Stimulated activated CD8-positive, alpha-beta memory T cell treated with anti-CD3 and anti-CD28 coated beads, Interleukin-15, amount 100 ng/mL, for 48 hours (primary cell): ENCODE measurements at places on chromosomes 2 and 18.

- DNase-seq = no peak
Measured at GRCh38 chr2:187358531-187358930, 89.5 kb downstream of the CALCRL start.

- DNase-seq = no peak
Measured at GRCh38 chr2:187404431-187405110, 43.5 kb downstream of the CALCRL start.

GRCh38 chr2:118464546-118465265 is 376.4 kb downstream of the INSIG2 start:
- no peak for DNase-seq

GRCh38 chr2:126886211-126886915 is 12.3 kb upstream of the TEX51 start:
- DNase-seq = peak; percentile 42

- DNase-seq = no peak
Measured at GRCh38 chr2:202669841-202670240, 35.1 kb downstream of the FAM117B start.

DNA sequence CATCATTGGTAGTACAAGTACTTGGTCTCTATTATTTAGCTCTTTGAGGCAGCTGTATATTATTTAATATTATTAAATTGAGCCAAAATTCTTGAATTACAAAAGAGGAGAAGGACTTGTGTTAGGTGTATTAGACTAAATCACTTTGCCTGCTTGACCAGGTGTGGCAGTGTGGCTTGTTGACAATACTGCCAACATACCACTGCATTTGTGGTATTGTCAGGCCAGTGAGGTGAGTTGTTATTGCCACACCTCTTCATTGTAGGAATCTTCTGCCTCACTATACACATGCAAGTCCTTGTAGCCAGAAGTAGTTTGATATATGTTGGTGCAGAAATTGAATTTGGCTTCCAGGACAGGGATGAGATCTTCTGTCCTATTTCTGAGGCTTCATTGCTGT is 40.5 kb downstream of the CYP20A1 start:
- DNase-seq = no peak

- no peak for DNase-seq
Measured at GRCh38 chr2:42128721-42129486, 40.2 kb upstream of the EML4 start.

DNA sequence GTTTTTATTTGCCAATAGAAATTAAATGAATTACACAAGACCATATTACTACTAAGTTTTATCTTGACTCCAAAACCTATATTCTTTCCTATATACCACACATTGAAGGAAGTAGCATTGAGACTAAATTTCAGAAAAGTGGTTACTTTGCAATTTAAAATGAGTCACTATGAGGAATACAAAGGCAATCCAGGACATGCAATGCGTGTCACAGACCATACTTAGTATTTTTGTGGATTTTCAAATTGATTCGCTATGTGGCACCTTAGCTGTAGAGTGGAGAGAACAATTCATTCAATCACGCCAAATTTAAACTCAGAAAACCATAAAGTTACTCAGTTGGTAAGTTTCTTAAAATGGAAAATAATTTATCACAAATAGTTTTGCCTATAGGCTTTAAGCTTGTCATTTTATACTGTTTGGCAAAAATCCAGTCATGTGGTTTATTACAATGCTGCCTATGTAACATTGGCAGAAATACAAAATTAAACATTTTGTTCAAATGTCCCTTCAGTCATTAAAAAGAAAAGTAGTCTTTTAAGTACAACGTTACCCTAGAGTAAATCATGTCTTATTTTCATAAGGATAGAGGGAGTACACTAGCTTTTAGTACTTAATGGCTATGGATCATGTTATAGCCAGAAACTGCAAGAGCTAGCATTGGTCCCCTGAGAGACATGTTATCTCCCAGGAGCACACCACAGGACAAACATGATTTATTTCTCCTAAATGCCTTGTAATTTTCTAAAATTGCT is 222.8 kb upstream of the CDH7 start:
- no peak for DNase-seq

- DNase-seq = peak; percentile 58
Measured at GRCh38 chr2:3651691-3652648, 6.0 kb upstream of the ALLC start.

GRCh38 chr2:24022975-24023575 is 13.2 kb downstream of the MFSD2B start:
- no peak for DNase-seq

DNA sequence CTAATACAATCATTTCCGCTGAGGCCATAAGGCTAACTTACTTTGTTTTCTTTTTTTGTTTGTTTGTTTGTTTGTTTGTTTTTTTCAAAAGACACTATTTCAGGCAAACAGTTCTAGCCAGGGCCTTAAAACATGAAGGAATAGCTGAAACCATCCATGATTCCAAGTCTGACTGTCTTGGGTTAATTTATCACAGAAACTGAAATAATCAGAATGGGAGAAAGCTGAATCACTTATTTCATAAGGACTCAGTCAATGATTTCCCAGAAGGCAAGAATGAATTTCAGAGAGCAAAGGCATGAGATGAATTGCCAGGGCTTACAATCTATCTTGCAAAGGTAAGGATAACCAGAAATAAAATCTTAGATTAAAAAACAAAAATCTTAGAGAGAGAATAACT is 1315.1 kb downstream of the SUCLG1 start:
- no peak for DNase-seq

- no peak for DNase-seq
Measured at GRCh38 chr2:217775920-217776503, 226.8 kb downstream of the TNS1 start.

- DNase-seq = no peak
Measured at GRCh38 chr2:82120115-82120514, 1815.6 kb upstream of the LRRTM1 start.

- no peak for DNase-seq
Measured at GRCh38 chr18:59814891-59815290, 84.9 kb upstream of the PMAIP1 start.

GRCh38 chr18:22935431-22935830 is 2.3 kb downstream of the RBBP8 start:
- DNase-seq = no peak

- no peak for DNase-seq
Measured at GRCh38 chr2:234022424-234022823, 28.1 kb upstream of the SPP2 start.

DNA sequence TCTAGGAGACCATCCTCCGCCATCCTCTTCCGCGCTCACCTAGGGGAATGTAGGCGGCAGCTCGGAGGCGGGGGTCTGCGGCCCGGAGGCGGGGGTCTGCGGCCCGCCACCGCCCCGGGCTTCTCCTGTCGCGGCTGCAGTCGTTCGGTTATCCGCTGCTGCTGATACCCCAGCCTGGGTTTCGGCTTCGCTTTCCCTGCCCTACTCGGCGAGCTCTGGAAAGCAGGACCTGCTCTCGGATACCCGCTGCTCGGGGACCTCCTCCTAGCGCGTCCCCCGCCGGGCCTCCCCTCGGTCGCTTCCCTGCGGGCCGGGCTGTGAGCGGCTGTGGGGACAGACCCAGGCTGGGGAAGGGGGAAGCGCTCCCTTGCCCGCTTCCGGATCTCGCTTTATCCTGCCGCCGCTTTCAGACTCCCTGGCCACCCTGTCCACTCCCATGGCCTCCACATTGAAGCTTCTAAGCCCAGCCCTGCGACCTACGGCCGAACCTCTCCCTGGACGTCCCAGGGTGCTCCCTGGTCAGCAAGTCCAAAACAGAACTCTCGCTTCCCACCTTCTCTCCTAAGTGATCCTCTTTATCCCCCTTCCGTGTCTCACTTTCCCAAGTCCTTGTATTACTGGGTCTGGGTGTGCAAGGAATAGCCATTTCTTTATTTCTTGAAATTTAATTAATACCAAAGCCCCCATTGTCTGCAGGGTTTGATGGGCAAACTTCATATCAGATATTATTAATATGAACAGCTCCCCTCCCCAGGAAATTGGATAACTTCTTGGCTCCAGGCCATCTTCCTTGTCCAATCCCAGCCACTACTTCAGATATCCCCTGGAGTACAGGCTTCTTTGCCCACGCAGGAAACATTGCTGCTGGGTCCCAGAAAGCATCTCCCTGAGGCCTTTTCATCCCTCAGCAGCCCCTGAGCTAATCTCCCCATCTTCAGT is 769 bp downstream of the FKBP1B start:
- DNase-seq = no peak

DNA sequence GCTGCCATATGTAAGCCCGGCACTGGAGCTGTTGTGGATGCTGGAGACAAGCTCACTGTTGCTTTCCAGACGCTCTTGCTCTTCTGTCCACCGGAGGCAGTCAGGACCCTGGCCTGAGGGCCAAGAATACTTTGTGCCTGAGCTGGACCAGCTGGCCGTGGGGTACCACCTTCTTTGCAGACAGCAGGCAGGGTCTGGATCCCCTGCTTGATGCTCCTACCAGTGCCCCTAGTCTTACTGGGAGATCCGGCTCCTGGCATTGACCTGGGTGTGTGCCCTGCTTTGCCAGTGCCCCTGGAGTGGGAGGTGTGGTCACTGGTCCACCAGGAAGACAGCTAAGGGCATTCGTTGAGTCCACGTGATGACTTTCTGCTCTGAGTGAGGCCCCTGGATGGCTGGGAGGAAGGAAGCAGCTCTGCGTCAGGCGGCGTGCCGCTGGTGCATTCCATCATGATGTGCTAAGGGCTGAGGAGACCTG is 59.3 kb downstream of the LRRFIP1 start:
- DNase-seq = no peak

DNA sequence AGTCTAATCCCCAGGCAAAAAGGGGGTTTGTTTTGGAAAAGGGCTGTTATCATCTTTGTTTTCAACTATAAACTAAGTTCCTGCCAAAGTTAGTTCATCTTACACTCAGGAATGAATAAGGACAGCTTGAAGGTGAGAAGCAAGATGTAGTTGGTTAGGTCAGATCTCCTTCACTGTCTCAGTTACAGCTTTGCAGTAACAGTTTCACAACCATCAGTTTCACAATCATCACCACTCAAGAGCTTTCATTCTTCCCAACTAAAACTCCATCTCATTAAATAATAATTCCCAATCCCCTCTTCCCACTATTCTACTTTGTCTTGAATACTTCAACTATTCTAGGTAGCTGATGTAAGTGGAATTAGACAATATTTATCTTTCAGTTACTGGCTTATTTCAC is 200.9 kb downstream of the NYAP2 start:
- DNase-seq = no peak

DNA sequence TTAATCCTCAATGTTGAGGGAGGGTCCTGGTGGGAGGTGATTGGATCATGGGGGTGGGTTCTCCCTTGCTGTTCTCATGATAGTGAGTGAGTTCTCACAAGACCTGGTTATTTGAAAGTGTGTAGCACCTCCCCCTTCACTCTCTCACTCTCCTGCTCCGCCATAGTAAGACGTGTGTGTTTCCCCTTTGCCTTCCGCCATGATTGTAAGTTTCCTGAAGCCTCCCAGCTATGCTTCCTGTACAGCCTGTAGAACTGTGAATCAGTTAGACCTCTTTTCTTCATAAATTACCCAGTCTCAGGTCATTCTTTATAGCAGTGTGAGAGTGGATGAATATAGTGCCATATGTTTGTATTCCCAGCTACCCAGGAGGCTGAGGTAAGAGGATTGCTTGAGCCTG is 9.6 kb downstream of the IL1B start:
- no peak for DNase-seq

DNA sequence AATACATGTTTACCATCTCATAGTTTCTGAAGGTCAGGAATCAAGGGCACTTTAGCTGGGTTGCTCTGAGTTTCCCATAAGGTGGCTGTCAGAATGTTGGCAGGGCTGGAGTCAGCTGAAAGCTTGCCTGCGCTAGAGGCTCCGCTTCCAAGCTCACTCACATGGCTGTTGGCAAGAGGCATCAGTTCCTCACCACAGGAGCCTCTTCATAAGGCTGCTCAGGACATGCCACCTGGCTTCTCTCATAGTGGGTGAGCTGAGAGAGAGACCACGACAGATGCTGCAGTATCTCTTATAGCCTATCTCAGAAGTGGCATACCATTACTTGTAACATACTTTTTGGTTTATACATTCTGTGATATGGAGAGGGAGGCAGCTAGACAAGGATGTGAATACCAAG is 7.2 kb downstream of the HADHB start:
- no peak for DNase-seq

GRCh38 chr2:122748552-122749011 is 993.1 kb downstream of the TSN start:
- DNase-seq = no peak

GRCh38 chr2:38269421-38269820 is 107.7 kb downstream of the ATL2 start:
- no peak for DNase-seq

GRCh38 chr18:21117409-21118131 is 6.0 kb upstream of the ROCK1 start:
- no peak for DNase-seq

- no peak for DNase-seq
Measured at GRCh38 chr2:204122425-204122824, 185.9 kb downstream of the ICOS start.

DNA sequence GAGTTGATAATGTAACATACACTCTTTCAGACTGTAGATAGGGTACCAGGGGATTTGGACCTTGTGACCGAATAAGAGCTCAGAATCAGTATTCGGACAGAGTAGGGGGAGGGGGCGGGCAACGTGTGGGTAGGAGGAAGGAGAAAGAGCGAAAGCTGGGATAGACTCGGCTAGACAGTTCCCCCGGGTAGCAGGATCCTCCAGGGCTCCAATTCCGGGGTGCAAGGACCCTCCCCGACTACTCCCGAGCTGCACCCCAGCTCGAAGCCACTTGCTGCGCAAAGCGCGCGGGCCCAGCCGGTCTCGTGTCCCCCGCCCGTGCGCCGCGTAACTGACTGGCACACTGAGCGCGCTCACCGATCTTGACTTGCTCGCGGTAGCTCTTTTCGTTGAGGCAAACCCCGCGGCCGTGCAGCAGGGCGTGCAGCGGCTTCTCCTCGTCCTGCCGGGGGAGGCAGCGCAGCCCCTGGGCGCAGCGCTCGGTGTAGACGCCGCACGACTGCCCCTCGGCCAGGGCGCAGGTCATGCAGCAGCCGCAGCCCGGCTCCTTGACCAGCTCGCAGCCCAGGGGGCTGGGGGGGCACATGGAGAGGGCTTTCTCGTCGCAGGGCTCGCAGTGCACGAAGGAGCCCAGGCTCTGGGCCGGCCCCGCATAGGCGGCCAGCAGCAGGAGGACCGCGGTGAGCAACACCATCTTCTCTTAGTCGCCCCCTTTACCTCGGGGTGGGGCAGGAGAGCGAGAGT is 1.1 kb downstream of the IGFBP5 start:
- no peak for DNase-seq

- no peak for DNase-seq
Measured at GRCh38 chr2:80896576-80896975, 592.0 kb upstream of the LRRTM1 start.

DNA sequence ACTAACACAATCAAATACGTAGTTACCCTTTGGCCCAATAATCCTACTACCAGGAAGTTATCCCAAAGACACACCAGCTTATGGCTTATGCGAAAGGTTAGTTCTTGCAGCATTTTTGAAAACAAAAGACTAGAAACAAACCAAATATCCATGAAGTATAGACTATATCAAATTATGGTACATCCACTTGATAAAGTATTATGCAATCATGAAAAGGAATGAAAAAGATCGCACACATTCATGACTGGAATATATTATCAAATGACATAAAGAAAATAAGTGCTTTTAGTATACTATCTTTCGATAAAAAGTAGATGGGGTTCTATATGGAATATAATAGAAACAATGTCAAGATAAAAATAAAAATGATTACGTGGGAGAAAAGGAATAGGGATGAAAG is 78.2 kb downstream of the COBLL1 start:
- no peak for DNase-seq

- DNase-seq = no peak
Measured at GRCh38 chr2:9163306-9164111, 43.1 kb upstream of the ASAP2 start.

- no peak for DNase-seq
Measured at GRCh38 chr2:1887915-1888314, 143.6 kb upstream of the PXDN start.
